ENCODE measurements at places on chromosomes 3 and 15. TPM values are rescaled to one million over a fixed set of nuclear protein-coding genes. Genes with fewer than 3 reads are reported as not detected.

GRCh38 chr3:151793636-151794035 is 20.3 kb upstream of the AADAC start:
- H3K36me3 ChIP-seq = no peaks in the 10 kb centered on the region
- no peak overlapping the region for H3K4me3 ChIP-seq
- no peaks in the 10 kb centered on the region for H3K27me3 ChIP-seq
- H3K4me1 ChIP-seq = no peaks in the 10 kb centered on the region

- H3K4me3 ChIP-seq = no peak overlapping the region
- H3K27ac ChIP-seq = no peak overlapping the region
- H3K27me3 ChIP-seq = no peaks in the 10 kb centered on the region
- no peaks in the 10 kb centered on the region for H3K36me3 ChIP-seq
Measured at GRCh38 chr15:83838763-83839162, 184.8 kb downstream of the ADAMTSL3 start.

NMB gene
- total RNA-seq = 9.7 TPM

MKRN2OS gene
- total RNA-seq = not detected

- DNase-seq = no peak
- H3K4me1 ChIP-seq = no peaks in the 10 kb centered on the region
- no peaks in the 10 kb centered on the region for H3K27me3 ChIP-seq
- no peak overlapping the region for H3K27ac ChIP-seq
- H3K36me3 ChIP-seq = no peaks in the 10 kb centered on the region
Measured at GRCh38 chr3:52593103-52593502, 56.7 kb downstream of the UQCC5 start.

CMTM8 gene
- total RNA-seq = 3.3 TPM

- no peaks in the 10 kb centered on the region for H3K4me1 ChIP-seq
- no peak overlapping the region for H3K27ac ChIP-seq
- no peaks in the 10 kb centered on the region for H3K27me3 ChIP-seq
- H3K4me3 ChIP-seq = no peak overlapping the region
- no peaks in the 10 kb centered on the region for H3K36me3 ChIP-seq
Measured at GRCh38 chr3:7754653-7755441, 746.8 kb upstream of the LMCD1 start.

DNA sequence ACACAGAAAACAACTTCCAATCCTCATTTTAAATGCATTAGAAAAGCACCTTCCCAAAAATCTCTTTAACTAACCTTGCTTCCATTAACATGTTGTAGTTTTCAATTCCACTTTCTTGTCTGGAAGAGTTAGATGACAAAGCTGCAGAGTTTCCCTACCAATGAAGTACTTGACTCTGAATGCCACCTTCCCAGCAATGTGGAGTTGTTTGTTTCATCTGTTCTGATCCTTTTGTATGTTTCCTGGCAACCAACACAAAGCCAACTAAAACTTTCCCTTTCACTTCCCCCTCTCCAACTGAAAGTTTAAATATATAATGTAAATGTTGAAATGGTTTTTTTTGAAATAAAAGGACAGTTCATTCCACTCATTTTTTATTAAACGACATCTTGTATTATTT is at the start of gene WDR49:
Gene WDR49 (minus strand): TSS at position 183 of the 400 bp plus-strand sequence. CDS start 517 bp downstream, outside the sequence.
- H3K36me3 ChIP-seq = no peaks in the 10 kb centered on the region
- no peaks in the 10 kb centered on the region for H3K27me3 ChIP-seq
- H3K4me1 ChIP-seq = no peaks in the 10 kb centered on the region
- H3K27ac ChIP-seq = no peak within 1 kb of the TSS
- no peak within 1 kb of the TSS for H3K4me3 ChIP-seq
- no peak for DNase-seq

DNA sequence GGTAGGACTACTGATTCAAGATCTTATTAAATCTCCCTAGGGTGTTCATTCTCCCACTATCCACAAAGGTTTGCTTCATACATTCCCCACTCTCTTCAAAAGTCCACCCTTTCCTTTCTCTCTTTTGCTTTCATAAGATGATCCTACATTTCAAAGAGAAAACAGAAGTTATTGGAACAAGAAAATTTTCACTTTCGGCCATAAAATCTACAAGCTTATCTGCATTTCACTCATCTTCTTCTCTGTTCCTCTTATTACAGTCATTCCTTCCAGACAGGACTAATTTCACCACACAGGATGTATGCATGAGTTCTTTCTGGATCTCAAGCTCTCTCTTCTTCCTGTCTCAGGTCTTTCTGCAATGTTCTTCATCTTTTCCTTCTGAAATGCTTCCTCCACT is 238.7 kb downstream of the ISL2 start:
- no peak overlapping the region for H3K4me3 ChIP-seq
- no peaks in the 10 kb centered on the region for H3K36me3 ChIP-seq
- DNase-seq = no peak
- no peak overlapping the region for H3K27ac ChIP-seq

GRM7 gene
- total RNA-seq = 0.51 TPM

USP50 gene
- 2.0 TPM for total RNA-seq

- no peaks in the 10 kb centered on the region for H3K36me3 ChIP-seq
- H3K27me3 ChIP-seq = no peaks in the 10 kb centered on the region
- no peak for DNase-seq
- no peaks in the 10 kb centered on the region for H3K4me1 ChIP-seq
- H3K27ac ChIP-seq = no peak overlapping the region
Measured at GRCh38 chr3:15029625-15030024, 35.5 kb downstream of the MRPS25 start.

DNA sequence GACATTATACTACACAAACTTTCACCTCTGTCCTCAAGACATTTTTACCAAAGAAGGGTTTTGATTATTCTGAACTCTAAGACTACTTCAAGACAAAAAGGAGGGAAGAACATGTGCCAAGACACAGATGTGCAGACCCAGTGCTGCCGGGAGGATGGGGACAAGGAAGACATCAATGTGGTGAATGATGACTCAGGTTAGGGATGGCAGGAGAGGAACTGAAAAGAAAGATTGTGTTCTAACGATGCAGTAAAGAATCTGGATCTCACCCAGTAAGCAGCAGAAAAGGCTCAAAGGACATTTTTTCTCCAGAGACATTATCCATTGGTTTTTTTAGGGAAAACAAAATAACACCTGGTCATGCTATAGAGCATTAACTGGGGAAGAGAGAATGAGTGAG is 449.9 kb upstream of the NR2F2 start:
- H3K4me1 ChIP-seq = no peaks in the 10 kb centered on the region
- no peaks in the 10 kb centered on the region for H3K36me3 ChIP-seq
- DNase-seq = no peak
- peak overlapping the region; percentile 33 for H3K27ac ChIP-seq

GRCh38 chr3:120615847-120616609 is 19.9 kb downstream of the NDUFB4 start:
- H3K4me3 ChIP-seq = no peak overlapping the region
- peak; percentile 70 for DNase-seq
- H3K4me1 ChIP-seq = no peaks in the 10 kb centered on the region
- no peaks in the 10 kb centered on the region for H3K36me3 ChIP-seq
- H3K27ac ChIP-seq = peak overlapping the region; percentile 25
- H3K27me3 ChIP-seq = no peaks in the 10 kb centered on the region

DNAH12 gene
- total RNA-seq = 0.30 TPM

- no peaks in the 10 kb centered on the region for H3K4me1 ChIP-seq
- H3K27me3 ChIP-seq = no peaks in the 10 kb centered on the region
- peak overlapping the region; percentile 76 for H3K4me3 ChIP-seq
- H3K36me3 ChIP-seq = no peaks in the 10 kb centered on the region
- peak; percentile 82 for DNase-seq
Measured at GRCh38 chr3:55486101-55486856, 827 bp downstream of the WNT5A start.

DNA sequence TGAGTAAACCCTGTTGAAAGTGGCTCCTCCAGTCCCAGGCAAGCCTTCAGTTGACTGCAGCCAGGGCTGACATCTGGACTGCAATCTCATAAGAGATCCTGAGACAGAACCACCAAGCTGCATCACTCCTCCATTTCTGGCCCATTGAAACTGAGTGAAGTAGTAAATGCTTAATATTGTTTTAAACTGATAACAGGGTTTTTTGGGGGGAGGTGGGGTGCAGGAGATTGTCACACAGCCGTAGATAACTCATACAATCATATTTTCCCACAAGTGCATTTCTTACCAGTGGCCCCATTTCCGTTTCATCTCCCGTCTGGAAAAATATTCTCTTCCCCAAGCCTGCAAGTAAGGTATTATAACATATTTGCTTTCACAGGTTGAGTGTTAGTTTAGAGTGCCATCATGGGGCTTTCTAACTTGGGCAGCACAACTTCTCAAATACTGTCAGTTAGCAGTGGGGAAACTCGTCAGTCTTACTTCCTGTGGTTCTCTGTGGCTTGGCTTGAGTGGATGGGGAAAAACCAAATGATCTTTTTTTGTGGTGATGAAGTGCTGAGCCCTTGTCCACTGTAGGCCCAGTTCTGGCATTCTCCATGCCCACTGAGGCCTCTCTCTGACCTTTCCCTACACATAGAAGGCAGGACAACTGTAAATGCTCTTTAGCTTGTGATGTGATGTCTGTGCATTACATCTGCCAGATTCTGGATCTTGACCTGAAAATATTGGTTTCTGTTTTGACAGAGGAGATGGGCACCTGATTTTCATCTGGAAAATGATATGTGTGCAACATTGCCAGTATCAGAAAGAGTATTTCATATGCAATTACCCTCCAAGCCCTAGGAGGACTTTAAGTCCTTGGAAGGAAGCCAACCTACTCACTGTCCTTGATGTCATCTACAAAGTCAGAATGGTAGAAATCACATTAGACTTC is 90.1 kb upstream of the BHLHE40 start:
- no peak overlapping the region for H3K4me3 ChIP-seq
- H3K4me1 ChIP-seq = no peaks in the 10 kb centered on the region
- no peaks in the 10 kb centered on the region for H3K27me3 ChIP-seq
- H3K27ac ChIP-seq = no peak overlapping the region
- H3K36me3 ChIP-seq = no peaks in the 10 kb centered on the region

DNA sequence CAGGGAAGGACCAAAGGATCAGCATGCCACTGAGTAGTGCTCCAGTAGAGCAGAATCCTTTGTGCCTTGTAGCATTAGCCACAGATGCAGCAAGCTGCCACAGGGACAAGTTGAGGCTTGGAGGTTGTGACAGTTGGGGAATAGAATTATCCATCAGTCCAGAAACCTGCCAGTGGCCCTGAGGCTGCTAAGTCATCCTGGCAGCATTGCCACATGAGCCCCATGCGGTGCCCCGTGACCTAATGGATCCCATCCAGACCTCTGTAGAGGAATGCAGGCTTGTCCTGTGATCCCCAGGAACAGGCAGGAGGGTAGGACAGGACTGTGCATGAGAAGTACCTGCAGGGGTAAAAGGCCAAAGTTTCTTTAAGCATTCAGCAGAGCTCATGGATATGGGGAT is 51.7 kb downstream of the BOC start:
- H3K27me3 ChIP-seq = no peaks in the 10 kb centered on the region
- H3K27ac ChIP-seq = peak overlapping the region; percentile 58
- H3K4me3 ChIP-seq = no peak overlapping the region
- no peak for DNase-seq
- H3K36me3 ChIP-seq = no peaks in the 10 kb centered on the region

DNA sequence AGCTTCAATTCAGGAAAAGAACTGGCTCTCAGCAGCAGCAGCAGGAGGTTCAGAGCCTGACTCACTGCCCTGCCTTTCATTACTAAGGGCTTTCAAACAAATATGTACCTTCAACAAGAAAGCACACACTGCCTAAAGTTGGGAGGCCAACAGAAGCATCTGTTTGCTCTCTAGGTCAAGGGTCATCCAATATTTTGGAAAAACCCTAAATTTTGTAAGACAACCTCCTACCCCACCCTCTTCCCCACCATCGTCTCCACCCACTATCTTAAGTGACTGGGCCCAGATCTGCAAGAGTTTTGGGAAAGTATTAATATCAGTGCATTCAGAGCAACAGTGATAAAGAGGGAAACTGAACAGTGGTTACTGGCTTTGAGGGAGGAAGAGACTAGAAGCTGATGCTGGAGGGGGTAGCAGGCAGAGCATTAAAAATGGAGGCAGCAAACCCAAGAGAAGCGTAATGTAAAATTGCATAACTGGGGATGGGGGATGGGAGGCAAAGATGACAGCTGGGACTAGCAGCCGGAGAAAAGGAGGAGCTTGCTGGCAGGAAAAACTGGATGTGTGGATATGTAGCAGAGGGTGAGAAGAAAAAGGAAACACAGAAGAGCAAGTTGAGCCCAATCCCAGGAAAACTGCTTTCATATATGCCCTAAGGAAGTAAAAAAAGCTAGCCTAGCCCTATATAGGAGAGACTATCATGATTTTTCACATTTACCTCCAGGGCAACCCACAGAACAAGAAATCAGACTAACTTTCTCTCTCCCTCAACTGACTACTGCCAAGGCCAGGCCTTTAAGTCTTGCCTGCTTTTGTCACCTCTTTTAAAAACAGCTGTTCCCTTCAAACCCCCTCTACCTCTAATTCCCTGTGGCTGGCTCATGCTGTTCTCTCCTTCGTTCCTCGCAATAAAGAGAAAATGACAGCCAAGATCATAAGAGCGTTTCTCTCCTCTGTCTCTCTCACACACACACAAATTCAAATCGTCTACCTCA is 31.4 kb downstream of the NPTN start:
- DNase-seq = peak; percentile 59
- H3K27me3 ChIP-seq = no peaks in the 10 kb centered on the region
- no peak overlapping the region for H3K4me3 ChIP-seq
